ENCODE measurements at places on chromosomes 11 and 22.

- DNase-seq: no peak
Observed at GRCh38 chr11:124643605-124644425, 21.2 kb downstream of the TBRG1 start.

GRCh38 chr11:78802058-78802761 lies 227.5 kb upstream of the NARS2 start:
- no peak for DNase-seq

DNA sequence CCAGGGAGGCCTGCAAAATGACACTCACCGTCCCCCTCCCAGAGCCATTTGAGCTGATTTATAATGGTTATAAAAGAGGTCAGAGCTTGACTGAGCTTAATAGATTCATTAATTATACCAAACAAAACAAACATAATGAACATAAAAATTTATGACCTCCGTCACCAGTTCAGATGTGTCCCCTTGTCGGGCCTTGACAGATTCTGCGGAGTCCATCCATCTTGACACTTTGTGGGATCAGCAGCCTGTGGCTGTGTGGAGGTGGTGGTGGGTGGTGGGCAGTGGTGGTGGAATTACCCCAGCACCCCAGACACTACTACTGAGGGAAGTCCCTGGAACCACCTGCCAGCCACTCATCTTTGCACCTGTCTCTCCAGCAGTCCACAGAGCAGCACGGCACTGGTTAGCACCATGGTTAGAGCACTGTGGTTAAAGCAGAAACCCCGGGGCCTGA lies 83.5 kb downstream of the DSCAML1 start:
- DNase-seq: no peak

DNA sequence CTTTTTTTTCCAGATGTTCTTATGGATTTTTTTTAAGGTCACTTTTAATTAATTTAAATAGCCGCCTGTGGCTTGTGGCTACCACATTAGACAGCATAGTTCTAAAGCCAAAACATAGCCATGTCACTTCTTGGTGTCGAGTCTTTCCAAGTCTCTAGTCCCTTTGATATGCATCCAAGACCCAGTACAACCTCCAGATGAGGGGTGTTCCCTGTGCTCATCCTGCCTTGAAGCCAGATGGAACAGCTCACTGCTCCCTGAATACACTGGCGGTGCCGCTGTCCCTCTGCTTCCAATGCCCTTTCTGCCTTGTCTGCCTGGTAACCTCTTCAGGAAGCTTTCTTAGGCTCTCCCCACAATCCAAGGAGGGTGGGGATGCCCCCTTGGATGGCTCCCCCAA lies 338.0 kb downstream of the TENM4 start:
- DNase-seq: no peak

DNA sequence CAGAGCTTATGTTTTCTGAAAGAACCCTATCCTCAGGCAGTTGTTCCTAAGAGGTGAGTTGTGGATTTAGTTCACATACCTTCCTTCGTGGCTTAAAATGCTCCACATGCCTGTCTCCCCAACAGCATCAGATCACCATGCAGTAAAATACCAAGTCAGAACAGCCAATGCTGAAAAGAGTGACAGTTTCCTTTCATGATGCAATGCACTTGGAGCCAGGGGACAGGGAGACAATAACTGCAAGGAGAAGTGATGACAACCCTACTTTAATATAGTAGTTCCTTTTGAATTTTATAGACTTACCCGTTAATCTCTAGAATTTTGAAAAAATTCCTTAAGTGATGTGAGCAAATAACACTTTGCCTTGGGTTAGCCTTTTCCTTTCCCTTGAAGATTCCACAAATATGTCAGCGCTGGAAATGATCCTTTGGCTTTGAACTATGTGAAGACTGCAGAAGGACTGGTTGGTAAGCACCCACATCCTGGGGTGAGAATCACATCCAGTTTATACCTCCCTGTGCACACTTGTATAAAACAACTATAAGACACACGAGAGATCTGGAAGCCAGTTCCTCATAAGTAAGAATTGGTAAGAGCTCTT lies 71.2 kb downstream of the PIWIL4 start:
- DNase-seq: no peak

DNA sequence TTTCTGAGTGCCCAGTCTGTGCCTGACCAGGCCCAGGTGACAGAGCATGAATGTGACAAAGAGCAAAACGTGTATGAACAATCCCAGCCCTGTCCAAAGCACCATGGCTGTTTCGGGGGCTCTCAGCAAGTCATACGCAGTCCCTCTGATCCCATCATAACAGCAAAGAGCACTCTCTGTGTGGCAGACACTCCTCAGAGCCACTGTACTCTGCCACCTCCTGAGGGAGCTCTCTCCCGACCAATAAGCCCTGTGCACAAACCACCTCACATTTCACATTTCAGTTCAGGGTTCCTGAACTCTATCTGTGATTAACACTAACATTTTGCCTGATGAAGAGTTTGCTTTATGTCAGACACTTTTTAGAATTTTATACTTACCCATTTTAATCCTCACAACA lies 6.6 kb downstream of the DGCR2 start:
- DNase-seq: no peak

All from stimulated activated naive CD4-positive, alpha-beta T cell treated with Interleukin-2 at 50 U/mL for 16 hours (primary cell).